Stimulated activated CD8-positive, alpha-beta memory T cell treated with anti-CD3 and anti-CD28 coated beads, Interleukin-4, amount 100 ng/mL, for 4 hours (primary cell): ENCODE measurements at places on chromosomes 16 and 17.

DNA sequence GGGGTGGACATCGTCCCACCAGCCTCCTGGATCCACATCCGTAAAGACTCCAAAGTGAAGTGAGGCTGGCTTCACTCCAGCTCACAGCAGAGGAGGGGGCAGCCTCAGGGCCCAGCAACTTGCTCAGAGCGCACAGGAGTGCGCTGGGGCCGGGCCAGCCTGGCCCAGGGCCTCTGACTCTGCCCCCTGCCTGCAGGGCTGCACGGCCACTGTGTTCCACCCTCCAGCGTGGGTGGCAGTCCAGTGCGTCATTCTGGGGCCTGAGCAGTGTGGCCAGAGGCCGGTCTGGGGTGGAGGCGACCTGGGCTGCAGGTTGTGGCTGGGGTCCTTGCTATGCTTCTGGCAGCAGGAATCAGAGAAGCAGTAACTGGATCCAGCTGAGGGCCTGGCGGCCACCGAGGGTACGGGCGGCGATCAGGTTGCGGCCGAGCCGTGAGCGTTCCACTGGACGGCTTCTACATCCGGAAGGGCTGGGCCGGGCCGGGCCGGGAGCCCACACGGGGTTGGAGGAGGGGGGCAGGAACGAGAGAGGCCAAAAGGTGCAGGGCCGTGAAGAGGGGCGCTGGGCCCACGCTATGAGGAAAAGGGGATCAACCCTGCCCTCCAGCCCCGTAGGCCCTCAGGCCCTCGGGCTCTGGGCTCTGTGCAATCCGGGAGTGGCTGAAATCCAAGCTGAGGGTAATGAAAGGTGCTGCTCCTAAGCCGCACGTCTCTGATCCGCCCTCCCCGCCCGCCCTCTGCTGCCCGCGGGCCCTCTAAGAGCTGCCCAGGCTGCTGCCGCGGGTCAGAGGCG is at the start of gene FSCN2:
Gene FSCN2, plus strand, starts transcription at position 787 of the 793 bp plus-strand sequence. CDS start 155 bp downstream, outside the sequence.
- DNase-seq, result no peak

DNA sequence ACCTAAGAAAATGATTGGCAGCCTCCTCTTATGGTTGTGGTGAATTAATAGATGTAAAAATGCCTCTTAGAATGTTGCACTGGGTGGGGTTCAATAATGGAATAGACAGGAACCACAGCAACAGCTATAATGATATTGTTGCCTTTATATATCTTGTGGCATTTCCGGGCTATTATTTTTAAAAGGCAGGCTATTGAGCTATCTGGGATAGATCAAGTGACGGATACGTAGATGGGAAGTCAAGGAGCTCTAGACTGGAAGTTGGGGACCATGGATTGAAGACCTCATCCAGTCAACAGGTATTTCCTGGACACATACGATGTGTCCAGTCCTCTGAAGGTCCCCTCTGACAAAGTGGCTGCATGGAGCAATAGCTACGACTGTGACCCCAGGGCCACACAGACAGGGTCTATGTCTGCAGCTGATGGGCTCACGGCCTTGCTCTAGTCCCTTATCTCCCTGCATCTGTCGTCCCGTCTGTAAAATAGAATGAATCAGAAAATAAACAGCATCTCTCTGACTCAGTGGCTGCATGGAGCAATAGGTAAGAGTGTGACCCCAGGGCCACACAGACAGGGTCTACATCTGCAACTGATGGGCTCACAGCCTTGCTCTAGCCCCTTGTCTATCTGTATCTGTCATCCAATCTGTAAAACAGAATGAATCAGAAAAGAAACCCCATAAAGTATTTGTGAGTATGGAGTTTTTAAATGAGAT is 117.7 kb upstream of the FOXF1 start:
- DNase-seq, result no peak

DNA sequence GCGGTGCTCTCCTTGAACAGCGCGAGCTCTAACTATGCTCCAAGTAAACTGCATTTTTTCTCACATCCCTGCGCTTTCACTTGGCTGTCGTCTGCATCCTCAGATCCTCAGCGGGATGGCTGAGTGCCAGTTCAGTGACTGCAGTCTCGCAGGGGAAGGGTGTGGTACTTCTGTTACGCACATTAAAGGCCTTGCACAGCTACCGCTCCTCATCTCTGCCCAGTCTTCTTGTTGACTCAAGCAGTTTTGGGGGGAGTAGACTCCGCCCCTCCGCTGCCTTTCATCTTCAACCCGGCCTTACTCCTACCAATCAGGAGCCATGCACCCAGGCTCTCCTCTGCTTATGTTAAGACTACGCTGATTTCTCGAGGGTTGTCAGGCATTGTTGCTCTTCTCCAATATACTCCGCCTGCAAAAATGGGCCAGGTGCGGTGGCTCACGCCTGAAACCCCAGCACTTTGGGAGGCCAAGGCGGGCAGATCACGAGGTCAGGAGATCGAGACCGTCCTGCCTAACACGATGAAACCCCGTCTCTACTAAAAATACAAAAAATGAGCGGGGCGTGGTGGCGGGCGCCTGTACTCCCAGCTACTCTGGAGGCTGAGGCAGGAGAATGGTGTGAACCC is 10.0 kb downstream of the ATP5PD start:
- DNase-seq, result peak; percentile 54

GRCh38 chr16:85390511-85391174 is 222.5 kb upstream of the GSE1 start:
- no peak for DNase-seq

DNA sequence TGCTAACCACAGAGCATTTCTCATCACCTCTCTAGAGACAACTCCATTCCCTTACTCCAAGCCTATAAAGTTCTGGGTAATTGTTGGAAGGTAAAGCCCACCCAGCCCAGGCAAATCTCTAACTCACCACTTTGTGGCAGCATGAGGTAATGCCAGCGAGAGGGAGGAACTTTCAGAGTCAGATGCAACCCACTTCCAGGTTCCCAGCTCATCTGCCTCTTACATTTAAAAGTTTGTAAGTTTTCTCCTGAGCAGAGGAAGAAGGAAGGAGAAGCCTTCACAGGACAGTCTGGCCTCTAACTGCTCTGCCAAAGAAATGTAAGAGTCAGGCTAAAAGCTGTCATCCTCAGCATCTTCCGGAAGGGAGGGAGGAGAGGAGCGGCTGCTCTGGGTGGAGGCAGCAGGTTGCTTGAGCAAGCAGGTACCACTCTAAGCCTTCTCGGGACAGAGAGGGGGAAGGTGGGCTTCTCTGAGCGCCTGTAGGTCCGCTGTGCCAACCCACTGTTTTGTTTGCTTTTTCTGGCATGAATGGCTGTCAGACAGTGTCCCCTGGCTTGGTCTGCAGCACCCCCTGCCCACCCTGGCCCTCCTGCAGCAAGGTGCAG is 1.0 kb downstream of the ZNF319 start:
- DNase-seq, result no peak

DNA sequence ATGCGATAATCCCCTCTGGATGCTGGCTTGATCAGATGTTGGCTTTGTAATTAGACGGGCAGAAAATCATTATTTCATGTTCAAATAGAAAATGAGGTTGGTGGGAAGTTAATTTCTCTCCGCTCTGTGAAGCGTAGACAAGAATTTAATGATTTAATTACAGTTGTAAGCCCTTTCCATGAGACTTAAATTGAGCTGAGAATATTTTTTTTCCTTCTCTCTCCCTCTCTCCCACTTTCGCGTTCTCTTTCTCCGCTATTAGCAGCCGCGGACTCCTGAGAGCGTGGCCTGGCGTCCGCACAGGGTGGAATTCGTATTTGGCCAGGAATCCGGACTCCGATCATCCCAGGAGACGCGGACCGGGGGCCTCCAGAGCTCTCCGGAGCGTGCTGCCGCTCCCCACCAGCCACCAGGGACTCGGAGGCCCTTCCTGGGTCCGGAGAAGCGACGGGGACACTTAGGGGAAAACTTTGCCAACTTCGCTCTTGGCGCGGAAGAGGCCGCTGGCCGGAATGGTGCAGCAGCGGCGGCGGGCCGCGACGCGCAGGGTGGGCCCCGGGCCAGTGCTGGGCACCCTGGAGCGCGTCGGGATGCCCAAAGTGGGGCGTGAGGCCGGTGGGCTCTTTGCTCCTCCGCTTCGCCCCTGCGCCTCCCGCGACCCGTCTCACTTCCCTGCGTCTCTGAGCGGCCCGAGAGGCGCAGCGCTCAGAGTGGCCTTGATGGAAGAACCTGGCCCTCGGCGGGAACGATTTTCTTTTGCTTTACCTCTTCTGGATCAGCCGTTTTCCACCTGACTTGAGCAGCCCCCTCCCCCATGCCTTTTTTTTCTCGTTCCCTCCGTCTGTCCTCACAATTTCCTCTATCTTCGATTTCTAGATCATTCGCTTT is 3.6 kb upstream of the IRX3 start:
- DNase-seq, result no peak

DNA sequence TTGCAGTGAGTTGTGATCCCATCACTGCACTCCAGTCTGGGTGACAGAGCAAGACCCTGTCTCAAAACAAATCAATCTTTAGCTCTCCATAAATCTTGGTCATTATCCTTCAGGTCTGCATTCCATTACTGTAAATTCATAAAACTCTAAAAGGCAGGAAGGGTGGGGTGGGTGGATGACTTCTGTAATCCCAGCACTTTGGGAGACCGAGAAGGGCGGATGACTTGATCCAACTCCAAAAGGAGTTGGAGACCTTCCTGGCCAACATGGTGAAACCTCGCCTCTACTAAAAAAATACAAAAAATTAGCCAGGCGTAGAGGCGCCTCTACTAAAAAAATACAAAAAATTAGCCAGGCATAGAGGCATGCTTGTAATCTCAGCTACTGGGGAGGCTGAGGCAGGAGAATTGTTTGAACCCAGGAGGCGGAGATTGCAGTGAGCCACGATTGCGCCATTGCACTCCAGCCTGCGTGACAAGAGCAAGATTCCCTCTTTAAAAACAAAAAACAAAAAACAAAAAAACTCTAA is 2.2 kb upstream of the UBE2Z start:
- no peak for DNase-seq

- no peak for DNase-seq
These were observed 47.8 kb upstream of the GCSH start for GRCh38 chr16:81143921-81144471.

GRCh38 chr17:49108318-49108717 is 24.3 kb upstream of the B4GALNT2 start:
- no peak for DNase-seq

GRCh38 chr17:1532836-1533602 is 16.6 kb upstream of the INPP5K start:
- peak; percentile 4 for DNase-seq

DNA sequence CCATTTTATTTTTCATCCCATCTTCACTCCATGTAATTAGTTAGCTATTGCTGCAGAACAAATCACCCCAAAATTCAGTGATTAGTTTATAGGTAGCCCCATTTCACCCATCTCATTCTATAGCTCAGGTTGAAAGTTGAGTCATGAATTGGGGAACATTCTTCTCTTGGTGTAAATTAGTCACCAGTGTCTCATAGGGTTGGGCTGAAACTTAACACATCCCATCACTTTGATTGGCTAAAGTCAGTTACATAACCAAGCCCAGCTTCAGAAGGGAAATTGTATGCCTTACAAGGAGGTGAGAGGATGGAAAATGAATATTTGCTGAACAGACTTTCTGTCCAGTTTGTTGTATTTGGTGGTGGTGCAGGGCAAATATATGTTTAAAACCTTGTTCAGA is 477.5 kb downstream of the WWOX start:
- DNase-seq, result no peak

DNA sequence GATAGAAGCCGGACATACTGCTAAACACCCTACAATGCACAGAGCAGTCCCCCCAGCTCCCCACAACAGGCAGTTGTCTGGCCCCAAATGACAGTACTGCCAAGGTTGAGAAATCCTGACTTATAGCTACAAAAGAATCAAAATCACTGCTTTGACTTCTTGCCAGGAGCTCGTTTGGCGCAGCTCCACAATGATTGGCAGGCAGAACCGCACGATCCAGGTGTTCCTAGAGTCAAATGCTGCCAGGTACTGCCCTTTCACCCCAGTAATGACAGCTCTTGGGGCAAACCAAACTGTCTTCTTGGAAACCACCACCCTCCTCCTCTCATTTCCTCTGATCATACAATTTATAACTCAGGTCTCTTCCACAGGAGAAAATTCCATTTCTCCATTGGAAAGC is 2.2 kb upstream of the TMC5 start:
- DNase-seq, result no peak

- no peak for DNase-seq
These were observed 21.3 kb downstream of the C16orf95 start for GRCh38 chr16:87295661-87296531.

- no peak for DNase-seq
These were observed 26.3 kb upstream of the C1QTNF8 start for GRCh38 chr16:1122398-1122765.

- DNase-seq, result no peak
These were observed 111.3 kb downstream of the TRIM37 start for GRCh38 chr17:58995247-58995940.

- DNase-seq, result no peak
These were observed 22.4 kb upstream of the SMIM36 start for GRCh38 chr17:55533608-55534007.

- no peak for DNase-seq
These were observed 9.6 kb upstream of the WNT9B start for GRCh38 chr17:46841561-46842379.

GRCh38 chr17:10793256-10793655 is 10.6 kb downstream of the TMEM238L start:
- no peak for DNase-seq

DNA sequence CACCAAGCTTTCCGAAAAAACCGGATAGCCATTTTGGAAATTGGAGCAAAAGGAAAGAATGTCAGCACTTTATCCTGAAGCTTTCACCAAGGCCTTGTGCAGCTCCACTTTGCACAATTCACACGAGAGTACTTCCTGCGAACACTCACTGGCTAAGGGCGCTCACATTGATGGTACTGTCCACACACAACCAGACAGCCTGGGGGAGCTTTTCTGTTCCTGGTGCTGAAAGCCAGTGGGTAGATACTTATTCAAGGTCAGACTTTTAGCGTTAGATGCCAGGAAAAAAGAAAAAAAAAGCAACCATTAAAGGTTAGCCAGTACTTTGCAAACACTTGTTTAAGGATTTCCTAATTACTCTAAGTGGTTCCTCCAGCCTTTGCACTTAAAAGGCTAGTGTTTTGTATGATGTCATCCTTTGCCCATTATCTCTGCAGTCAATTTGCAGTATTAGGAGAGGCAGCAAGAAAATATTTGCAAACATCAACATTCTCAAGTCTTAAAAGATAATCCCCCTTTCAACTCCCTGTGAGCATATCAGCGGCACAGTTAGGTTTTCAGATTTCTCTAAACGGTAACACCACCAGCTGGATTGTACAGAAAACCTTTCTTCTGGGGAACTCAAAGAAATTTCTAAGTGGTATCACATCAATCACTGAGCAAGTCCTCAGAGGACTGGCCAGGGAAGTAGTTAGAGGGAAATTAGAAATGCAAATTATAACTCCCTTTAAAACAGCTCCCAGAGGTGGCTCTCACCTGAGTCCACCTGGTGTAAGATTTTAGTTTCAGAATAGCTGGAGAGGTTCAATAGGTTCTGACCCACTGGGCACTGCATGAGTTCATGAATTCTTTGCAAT is 243.4 kb upstream of the IRX5 start:
- no peak for DNase-seq

GRCh38 chr16:78227855-78228254 is 128.4 kb downstream of the WWOX start:
- DNase-seq, result no peak
